Breast epithelium (tissue), 4 donors: ENCODE measurements at places on chromosomes 6 and 20. TPM values are rescaled to one million over a fixed set of nuclear protein-coding genes. Genes with fewer than 3 reads are reported as not detected.

GRCh38 chr6:25359191-25359861, 80.2 kb downstream of the CARMIL1 start:
- no peaks in the 10 kb centered on the region for H3K36me3 ChIP-seq
- no peak for DNase-seq
- no peak overlapping the region for H3K4me3 ChIP-seq
- no peaks in the 10 kb centered on the region for H3K27me3 ChIP-seq

DNA sequence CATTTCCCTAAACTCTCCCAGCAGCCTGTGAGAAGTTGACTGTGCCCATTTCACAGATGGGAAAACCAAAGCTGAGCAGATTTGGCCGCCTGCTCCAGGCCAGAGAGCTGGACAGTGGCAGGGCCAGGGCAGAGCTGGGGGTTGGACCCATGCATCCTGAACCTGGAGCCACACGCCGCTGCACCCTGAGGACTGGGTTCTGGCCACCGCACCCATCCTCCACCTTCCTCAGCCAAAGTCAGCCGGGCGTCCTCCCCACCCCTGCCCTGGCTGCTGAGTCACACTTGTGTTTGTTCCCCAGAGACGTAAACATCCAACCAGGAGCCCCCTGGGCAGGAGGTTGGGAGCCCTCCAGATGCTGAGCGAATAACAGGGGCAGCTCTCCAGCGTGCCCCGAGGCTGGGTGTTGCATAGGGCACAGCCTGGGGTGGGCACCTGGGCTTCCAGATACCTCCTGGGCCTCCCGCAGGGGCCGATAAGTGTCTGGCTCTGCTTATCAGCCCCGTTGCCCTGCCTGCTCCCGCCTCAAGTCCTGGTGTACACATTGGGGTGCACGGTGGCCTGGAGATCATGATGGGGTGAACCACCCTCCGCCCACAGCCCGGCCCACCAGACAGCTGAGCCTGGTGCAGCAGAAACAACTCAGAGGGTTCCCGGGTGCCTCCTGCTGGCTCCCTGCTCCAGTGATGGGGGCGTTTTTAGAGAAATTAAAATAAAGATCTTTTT, 23.8 kb downstream of the RBM38 start:
- no peaks in the 10 kb centered on the region for H3K36me3 ChIP-seq
- H3K4me1 ChIP-seq: no peaks in the 10 kb centered on the region
- no peak overlapping the region for H3K27ac ChIP-seq
- no peak for DNase-seq
- peaks cover 5% of the 10 kb centered on the region for H3K27me3 ChIP-seq
- no peak overlapping the region for H3K4me3 ChIP-seq

SLC26A8 gene
- total RNA-seq: not detected

- no peaks in the 10 kb centered on the region for H3K4me1 ChIP-seq
- no peak overlapping the region for H3K4me3 ChIP-seq
- H3K36me3 ChIP-seq: no peaks in the 10 kb centered on the region
- no peaks in the 10 kb centered on the region for H3K27me3 ChIP-seq
Observed at GRCh38 chr6:73476723-73477122, 15.2 kb downstream of the MTO1 start.

TBXT gene
- total RNA-seq: not detected

DNA sequence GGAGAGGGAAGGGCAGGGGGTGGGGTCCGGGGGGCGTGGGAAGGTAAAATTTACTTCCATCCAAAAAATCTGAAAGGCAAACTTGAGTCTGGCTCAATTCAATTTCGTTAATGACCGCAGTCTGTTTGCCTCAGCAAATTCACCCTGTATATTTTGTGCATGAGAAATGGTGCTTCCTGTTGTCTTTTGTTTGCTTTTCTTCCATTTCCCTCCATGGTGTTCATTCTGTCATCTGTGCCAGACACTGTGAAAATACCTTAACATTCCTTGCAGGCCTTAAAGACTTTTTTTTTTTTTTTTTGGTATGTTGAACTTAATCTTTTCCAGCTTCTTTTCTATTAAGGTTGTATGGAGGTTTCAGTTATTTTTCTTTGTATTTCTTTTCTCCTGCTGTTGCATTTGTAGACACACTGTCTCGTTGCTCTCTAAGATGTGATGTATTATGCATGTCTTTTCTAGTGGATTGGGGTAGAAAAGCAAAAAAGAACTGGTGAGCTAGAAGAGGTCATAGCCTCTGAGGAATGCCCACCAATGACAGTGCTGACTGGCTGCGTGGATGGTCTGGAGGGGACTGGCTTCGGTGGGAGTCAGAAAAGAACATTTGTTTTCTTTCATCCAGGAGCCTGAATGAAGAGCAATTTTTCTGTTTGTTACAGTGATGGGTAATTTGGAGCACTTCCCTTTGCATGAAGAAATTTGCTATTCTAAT, 585.0 kb upstream of the MAP3K7 start:
- H3K36me3 ChIP-seq: no peaks in the 10 kb centered on the region
- no peak overlapping the region for H3K27ac ChIP-seq
- H3K4me1 ChIP-seq: no peaks in the 10 kb centered on the region
- no peak overlapping the region for H3K4me3 ChIP-seq
